ENCODE measurements at places on chromosomes 13 and 19.

GRCh38 chr13:20297181-20297580 lies 65.1 kb upstream of the GJB6 start:
- DNase-seq: no peak

DNA sequence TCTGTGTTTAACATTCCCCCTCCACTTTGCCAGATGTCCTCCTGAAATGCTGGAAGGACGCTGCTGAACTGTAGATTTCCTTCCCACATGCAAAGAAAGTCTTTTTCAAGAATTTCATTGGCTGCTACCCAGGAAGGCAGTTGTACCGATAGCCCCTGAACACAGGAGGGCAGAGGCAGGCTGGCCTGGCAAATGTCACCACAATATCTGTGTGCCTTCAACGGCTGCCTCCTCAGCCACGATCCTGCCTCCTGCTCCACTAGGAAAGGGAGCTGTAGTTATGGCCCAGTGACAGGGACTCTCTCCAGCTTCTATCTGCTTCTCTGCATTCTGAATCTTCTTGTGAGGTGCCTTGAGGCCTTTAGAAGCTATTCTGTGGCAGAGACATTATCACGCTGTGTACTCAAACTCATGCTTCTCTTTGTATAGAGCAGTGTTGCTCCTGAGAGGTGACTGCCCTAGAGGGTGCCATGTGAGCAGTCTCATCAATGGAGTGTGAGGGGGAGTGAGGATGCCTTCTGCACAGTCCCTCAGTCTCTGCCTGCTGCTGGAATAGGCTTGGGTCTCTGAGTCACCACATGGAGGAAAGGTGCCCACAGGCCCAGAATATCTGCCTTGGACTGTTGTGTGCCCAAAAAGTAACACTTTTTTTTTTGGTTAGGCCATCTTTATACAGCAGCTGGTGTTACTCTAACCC lies 279.8 kb downstream of the DNAJC15 start:
- no peak for DNase-seq

DNA sequence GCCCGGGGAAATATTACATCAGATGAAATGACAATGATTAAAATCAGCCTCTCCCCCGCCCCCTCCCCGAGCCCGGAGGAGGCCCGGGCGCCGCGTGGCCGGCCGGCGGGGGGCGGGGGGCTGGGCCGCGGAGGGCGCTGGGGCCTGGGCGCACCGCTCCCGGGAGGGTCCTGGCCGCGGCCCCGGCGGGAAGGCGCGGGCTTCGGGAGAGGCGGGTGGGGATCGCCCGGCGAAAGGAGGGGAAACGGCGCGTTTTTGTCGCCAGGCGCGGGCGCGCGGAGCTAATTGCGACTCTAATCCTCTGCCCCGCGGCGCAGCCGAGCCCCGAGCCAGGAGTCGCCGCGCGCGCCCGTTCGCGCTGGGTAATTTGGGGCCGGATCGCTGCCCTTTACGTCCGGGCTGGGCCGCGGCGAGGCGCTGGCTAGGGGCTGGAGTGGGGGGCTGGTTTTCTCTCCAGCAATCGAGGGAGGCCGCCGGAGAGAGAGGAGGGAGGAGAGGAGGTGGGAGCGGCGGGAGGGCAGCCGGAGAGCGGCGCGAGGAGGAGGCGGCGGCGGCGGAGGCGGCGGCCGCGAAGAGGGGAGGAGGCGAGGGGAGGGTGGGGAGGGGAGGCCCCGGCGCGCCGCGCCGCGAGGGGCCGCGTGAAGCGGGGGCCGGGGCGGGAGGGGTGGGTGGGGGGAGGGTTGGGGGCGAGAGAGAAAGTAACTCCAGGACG lies at the start of gene KCTD15:
TSS of gene KCTD15 (plus strand) at position 707 of the 712 bp plus-strand sequence. CDS start 3,585 bp downstream, outside the sequence.
- no peak for DNase-seq

- no peak for DNase-seq
These were observed 13.0 kb upstream of the PROZ start for GRCh38 chr13:113145496-113145895.

GRCh38 chr13:99297331-99297730 lies 9.9 kb downstream of the GPR183 start:
- DNase-seq: no peak

DNA sequence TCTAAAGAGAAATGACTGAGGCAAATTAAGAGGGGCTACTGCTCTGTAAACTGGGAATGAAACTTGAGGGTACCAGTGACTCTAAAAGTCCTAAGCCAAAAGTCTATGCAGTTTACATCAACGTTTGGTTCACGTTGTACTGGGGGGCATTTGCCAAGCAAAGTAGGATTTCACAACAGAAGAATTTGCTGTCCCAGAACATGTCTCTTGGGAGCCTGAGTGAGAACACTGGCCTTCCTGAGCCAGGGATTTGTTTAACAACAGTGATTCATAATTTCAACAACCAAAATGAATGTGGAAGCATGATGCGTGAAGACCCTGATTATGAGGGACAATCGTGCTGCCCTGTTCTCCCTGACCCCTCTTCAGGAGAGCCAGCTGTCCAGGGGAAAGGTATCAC lies 178.0 kb downstream of the OXGR1 start:
- DNase-seq: no peak

- no peak for DNase-seq
These were observed 7.2 kb downstream of the RNASEH2B start for GRCh38 chr13:50916701-50917184.

DNA sequence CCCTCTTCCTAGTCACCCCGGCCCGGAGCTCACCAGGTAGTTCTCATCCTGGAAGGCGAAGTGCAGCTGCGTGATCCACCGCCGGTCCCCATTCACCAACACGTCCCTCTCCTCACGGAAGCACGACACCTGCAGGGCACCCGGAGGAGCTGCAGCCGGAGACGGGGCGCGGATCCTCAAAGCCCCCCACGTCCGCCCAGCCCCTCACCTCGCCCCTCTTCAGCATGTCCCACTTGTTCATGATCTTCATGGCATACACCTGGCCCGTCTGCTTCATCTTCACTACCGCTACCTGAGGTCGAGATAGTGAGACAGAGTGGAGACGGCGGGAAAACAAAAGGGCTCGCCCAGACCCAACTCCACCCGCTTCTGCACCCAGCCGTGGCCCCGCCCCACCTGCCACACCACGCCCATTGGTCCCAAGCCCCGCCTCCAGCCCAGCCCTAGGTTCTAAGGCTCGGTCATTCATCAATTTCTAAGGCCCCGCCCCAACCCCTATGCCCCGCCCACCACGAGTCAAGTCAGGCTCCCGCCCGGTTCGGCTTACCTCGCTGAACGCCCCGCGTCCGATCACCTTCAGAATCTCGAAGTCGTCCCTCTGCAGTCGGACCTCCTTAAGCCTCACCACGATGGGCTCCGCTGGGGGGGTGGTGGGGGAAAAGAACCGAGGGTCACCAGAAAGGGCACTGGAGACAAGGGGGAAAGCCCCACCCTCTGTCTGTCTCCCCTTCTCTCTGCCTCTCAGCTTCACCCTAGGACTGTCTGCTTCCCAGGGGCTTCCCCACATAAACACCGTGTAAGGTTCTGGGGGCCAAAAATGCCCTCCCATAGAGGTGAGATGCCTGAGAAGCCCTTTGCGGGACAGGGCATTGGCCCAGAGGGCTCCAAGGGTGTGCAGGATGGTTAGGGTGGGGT lies 2.8 kb downstream of the DMPK start:
- DNase-seq: peak; percentile 64

GRCh38 chr19:45899919-45900589 lies 2.4 kb downstream of the MYPOP start:
- no peak for DNase-seq

- peak; percentile 57 for DNase-seq
These were observed 15.9 kb downstream of the TICAM1 start for GRCh38 chr19:4815426-4816201.

DNA sequence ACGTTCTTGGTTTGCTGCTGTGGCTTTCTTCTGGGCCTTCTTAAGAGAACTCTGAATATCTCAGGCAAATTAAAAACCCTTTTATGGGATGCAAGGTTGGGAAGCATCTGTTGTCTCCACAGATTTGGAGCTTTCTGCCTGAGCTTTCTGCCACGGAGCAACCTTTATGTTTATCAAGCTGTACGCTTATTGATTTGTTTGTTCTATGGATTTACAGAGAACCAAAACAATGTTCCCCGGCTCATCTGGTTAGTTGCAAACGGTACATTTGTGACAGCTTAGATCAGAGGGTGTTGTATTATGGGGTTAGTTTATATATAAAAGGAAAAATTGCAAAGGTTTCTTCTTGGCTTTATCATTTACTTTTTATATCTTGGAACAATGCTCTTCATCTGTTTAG lies 479.6 kb downstream of the DIAPH3 start:
- no peak for DNase-seq

DNA sequence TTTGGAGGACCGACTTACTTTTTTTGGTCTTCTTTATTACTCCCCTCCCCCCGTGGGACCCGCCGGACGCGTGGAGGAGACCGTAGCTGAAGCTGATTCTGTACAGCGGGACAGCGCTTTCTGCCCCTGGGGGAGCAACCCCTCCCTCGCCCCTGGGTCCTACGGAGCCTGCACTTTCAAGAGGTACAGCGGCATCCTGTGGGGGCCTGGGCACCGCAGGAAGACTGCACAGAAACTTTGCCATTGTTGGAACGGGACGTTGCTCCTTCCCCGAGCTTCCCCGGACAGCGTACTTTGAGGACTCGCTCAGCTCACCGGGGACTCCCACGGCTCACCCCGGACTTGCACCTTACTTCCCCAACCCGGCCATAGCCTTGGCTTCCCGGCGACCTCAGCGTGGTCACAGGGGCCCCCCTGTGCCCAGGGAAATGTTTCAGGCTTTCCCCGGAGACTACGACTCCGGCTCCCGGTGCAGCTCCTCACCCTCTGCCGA lies 409 bp downstream of the FOSB start:
- DNase-seq: no peak

DNA sequence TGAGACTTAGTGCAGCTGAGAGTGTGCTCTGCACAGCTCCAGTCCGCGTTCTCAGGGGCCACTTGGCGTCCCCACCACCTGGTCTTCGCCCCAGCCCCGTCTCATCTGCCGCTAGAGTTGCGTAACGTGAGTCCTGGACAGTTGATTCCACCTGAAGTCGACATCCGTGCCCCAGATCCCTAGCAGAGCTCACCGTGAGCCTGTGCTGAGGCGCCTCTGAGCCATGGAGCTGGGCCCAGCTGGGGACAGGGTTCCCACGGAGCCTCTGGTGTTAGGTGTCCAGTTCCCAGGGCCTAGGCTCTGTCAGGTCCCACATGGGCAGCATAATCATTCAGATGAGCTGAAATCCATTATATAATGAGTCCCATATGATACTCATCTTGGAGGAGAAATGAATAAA lies 147.1 kb upstream of the SOX1 start:
- no peak for DNase-seq

DNA sequence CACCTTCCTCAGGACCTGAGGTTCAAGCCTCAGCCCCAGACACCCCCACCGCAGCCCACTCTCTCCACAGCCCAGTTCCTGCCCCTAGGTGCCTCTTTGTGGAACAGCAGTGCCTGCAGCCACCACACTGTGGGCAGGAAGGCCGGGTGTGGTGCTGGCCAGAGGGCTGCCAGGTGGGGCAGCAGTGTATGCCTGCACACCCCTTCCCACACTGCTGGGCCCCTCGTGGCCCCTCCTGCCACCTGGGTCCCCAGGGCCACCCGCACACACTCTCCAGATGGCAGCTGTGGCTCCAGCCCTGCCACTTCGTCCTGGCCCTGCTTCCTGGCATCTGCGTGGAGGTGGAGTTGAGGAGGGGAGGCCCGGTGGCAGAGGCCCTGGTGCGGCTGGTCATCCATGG lies 35.1 kb downstream of the HPN start:
- DNase-seq: no peak

DNA sequence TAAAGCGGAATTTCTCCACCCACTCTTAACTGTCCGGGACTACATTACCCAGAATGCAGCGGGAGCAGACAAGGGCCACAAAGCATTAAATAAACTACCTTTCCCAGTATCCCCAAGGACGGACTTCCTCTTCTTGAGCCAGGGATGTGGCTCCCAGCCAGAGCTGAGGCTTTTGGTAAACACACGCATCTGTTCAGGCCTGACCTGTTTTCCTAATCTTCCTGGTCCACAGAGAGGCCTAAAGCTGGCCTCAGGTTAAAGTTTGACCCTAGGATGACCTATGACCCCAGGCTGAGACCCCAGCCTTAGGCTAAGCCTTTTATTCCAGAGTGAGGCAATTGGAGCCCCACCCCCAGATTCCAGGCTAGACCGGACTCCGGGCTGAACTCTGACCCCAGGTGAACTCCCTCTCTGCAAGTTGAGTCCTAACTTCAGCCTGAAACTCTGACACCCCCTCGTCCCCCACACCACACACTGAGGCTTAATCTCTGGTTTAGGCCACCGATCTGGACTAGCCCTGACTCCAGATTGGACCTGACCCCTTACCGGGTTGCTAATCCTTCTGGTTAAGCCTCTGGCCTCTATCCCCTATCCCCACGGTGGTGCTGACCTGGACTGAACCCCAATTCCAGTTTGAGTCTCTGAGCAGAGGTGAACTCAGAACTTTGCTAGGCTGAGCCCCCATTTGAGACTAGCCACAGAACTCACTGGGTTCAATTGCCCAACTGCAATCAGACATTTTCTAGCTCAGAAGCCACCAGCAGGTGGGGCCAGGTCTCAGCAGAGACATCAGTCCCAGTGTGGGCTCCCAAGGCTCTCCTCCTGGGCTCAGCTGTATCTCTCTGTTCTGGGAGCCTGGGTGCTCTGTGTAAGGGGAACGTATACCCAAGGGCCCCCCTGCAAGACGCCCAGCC lies 750 bp upstream of the GPR108 start:
- DNase-seq: peak; percentile 38

Measured in activated naive CD8-positive, alpha-beta T cell treated with anti-CD3 and anti-CD28 coated beads, Interleukin-2, amount 50 U/mL, for 16 hours (primary cell).